Stimulated activated CD8-positive, alpha-beta memory T cell treated with anti-CD3 and anti-CD28 coated beads, Interleukin-15, amount 100 ng/mL, for 4 hours (primary cell): ENCODE measurements at places on chromosomes 4 and X.

DNA sequence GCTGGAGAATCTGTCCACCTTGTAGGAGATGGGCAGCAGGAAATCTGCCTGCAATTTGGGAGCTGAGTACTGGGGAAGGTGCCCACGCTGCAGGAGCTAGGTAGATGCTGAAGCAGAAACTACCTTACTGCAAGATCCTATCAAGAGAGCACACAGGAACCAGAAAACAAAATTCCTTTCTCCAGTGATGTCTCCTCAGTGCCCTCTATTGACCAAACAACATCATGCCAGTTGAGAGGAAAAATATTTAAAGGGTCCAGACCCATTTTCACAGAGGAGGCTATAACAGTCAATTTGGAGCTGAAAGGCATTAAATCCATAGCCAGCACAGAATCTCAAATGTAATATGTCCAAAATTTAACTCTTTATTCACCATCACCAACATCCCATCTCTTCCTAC is 406.8 kb downstream of the SLITRK2 start:
- DNase-seq = no peak

- no peak for DNase-seq
Observed at GRCh38 chr4:48831532-48832030, 693 bp downstream of the OCIAD1 start.

DNA sequence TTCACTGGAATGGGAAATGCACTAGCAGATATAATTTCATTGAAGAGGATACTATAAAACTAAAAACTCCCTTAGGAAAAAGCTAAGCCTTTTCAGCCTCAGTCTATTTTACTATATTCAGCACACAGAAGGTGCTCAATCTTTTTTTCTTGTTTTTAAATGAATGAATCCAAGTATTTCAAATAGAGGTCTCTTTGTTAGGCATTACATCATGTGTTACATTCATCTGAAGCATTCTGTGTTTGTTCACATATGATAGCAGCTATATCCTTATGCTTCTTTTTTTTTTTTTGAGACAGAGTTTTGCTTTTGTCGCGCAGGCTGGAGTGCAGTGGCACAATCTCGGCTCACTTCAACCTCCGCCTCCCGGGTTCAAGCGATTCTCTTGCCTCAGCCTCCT is 278.4 kb downstream of the CAMK2D start:
- DNase-seq = no peak

- DNase-seq = no peak
Observed at GRCh38 chr4:163556177-163556576, 61.7 kb downstream of the TMA16 start.
